ENCODE measurements at places on chromosomes 1 and 21. TPM values are rescaled to one million over a fixed set of nuclear protein-coding genes. Genes with fewer than 3 reads are reported as not detected.
A peak's percentile ranks its signal among the peaks of the same experiment; 100 is the strongest.

C1QA gene
- total RNA-seq, result 12.3 TPM

CORT gene
- not detected for total RNA-seq

SLAMF7 gene
- total RNA-seq, result 3.9 TPM

DCST2 gene
- total RNA-seq, result 1.7 TPM

PEAR1 gene
- total RNA-seq, result 8.3 TPM

FCRL5 gene
- 1.2 TPM for total RNA-seq

C8B gene
- not detected for total RNA-seq

GBP2 gene
- 63.0 TPM for total RNA-seq

KRTAP13-2 gene
- not detected for total RNA-seq

DNA sequence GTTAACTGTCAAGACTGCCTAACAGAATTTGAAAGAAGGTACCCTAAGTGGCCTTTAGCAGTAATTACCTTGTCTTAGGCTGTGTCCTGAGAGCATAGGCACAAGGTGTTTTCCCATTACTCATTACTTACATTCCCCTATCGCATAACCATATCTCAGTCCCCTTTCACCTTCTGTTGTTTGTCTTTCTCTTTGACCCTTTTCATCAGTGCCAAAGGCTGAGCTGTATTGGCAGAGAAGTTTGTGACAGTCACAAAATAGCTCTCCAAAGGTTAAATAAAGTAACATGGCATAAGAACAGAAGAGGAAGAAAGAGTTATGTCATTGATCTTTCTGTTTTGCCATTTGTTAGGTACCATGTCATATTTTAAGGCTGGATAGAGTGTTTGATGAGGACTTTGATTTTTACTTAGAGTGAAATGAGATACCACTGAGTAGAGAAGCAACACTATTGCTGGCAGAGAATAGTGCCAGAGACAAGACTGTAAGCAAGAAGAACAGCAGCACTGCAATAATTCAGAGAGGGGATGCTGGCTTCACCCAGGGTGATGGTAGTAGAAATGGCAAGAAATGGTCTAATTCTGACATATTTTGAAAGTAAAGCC lies 497.8 kb downstream of the TTLL7 start:
- no peaks in the 10 kb centered on the region for H3K36me3 ChIP-seq
- no peak overlapping the region for H3K4me3 ChIP-seq
- H3K4me1 ChIP-seq, result no peaks in the 10 kb centered on the region
- DNase-seq, result no peak
- H3K27me3 ChIP-seq, result no peaks in the 10 kb centered on the region
- H3K27ac ChIP-seq, result no peak overlapping the region

GRCh38 chr1:234372011-234372757 lies 1.1 kb upstream of the COA6 start:
- DNase-seq, result no peak
- no peaks in the 10 kb centered on the region for H3K4me1 ChIP-seq
- H3K27ac ChIP-seq, result peak overlapping the region; percentile 95

- no peaks in the 10 kb centered on the region for H3K27me3 ChIP-seq
- peak overlapping the region; percentile 94 for H3K27ac ChIP-seq
- DNase-seq, result no peak
- peaks cover 19% of the 10 kb centered on the region for H3K4me1 ChIP-seq
These were observed 788 bp upstream of the EDEM3 start for GRCh38 chr1:184755226-184756065.

DNA sequence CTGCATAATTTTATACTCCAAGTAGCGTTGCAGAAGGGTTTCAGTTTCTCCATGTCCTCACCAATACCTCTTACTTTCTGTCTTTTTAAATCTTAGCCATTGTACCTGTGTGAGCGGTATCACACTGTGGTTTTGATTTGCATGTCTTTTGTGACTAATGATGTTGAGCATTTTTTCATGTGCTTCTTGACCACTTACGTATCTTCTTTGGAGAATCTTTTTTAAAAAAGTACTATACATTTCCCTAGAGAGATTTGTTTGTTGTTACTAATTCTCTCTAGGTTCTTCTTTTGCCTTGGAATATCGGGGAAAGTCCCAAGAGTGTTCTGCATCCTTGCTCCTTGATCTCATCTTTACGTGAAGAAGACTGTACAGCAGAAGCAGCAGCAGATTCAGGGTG lies 81.8 kb upstream of the WARS2 start:
- no peak overlapping the region for H3K4me3 ChIP-seq
- H3K27ac ChIP-seq, result no peak overlapping the region
- no peaks in the 10 kb centered on the region for H3K36me3 ChIP-seq
- no peaks in the 10 kb centered on the region for H3K4me1 ChIP-seq

DNA sequence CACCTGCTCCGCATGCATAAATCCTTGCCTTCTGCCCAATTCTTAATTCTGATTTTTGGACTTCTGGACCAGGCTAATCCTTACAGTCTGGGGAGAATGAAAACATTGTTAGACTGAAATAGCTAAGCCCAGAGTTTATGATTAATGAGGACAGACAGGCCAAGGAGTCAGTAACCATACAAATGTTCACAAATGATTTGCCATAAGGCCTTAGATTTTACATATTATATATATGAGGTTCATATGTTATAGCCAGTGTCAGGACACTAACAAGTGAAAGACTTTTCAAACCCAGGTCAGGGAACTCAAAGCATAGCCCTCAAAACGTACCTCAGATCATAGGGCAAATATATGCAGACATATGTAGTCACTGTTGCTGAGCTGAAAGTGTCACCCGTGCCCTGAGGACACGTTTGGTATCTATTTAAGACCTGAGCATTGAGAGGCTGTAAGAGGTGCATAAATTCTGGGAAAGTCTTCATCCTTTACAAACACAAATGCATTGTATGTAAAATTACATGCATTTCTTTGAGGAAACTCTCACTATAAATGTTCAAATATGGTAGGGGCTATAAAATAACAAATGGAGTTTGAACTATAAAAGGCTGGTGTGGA lies 45.3 kb upstream of the FBXO28 start:
- H3K27ac ChIP-seq, result no peak overlapping the region
- H3K4me1 ChIP-seq, result no peaks in the 10 kb centered on the region
- no peaks in the 10 kb centered on the region for H3K36me3 ChIP-seq
- no peak overlapping the region for H3K4me3 ChIP-seq
- no peaks in the 10 kb centered on the region for H3K27me3 ChIP-seq

- DNase-seq, result no peak
- H3K27ac ChIP-seq, result no peak overlapping the region
- no peaks in the 10 kb centered on the region for H3K4me1 ChIP-seq
- H3K4me3 ChIP-seq, result no peak overlapping the region
- H3K27me3 ChIP-seq, result no peaks in the 10 kb centered on the region
These were observed 136.5 kb upstream of the POU3F1 start for GRCh38 chr1:38183096-38183495.

DNA sequence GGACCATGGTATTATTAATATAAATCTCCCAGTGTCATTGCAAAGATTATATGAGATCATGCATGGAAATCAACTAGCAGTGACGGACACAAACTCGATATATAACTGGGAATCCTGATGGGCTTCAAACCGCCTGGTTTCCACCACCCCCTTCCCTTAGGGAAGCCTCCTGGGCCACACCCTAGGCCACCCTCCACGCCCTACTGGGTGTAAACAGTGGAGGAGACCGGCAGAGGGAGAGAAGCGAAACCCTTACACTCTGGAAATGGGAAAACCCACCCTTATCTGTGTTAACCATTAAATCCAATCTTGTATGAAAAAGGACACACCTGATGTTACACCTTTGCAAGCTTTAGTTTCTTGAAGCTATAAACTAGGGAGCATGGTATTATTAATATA lies 595 bp upstream of the ZNHIT6 start:
- H3K36me3 ChIP-seq, result no peaks in the 10 kb centered on the region
- H3K27ac ChIP-seq, result peak overlapping the region; percentile 83
- H3K27me3 ChIP-seq, result no peaks in the 10 kb centered on the region
- H3K4me3 ChIP-seq, result peak overlapping the region; percentile 52

DNA sequence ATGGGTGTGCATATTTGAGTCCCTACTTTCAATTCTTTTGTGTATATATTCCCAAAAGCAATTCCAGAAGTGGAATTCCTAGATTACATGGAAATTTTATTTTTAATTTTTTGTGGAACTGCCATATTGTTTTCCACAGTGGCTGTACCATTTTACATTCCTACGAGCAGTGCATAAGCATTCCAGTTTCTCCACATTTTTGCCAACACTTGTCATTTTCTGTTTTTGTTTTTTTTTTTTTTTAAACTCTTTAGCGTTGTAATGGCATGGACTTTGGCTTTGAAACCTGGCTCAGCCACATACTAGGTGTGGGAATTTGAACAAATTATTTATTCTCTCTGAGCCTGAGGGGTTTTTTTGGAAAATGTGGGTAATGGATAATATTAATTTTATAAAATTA lies 214.5 kb upstream of the UBE2U start:
- H3K27me3 ChIP-seq, result no peaks in the 10 kb centered on the region
- no peak overlapping the region for H3K27ac ChIP-seq
- no peaks in the 10 kb centered on the region for H3K36me3 ChIP-seq
- no peaks in the 10 kb centered on the region for H3K4me1 ChIP-seq
- no peak overlapping the region for H3K4me3 ChIP-seq

- H3K27me3 ChIP-seq, result no peaks in the 10 kb centered on the region
- no peak for DNase-seq
- H3K4me3 ChIP-seq, result no peak overlapping the region
- H3K36me3 ChIP-seq, result no peaks in the 10 kb centered on the region
- H3K4me1 ChIP-seq, result no peaks in the 10 kb centered on the region
- H3K27ac ChIP-seq, result no peak overlapping the region
These were observed 38.3 kb downstream of the TCP10L start for GRCh38 chr21:32547018-32547417.

DNA sequence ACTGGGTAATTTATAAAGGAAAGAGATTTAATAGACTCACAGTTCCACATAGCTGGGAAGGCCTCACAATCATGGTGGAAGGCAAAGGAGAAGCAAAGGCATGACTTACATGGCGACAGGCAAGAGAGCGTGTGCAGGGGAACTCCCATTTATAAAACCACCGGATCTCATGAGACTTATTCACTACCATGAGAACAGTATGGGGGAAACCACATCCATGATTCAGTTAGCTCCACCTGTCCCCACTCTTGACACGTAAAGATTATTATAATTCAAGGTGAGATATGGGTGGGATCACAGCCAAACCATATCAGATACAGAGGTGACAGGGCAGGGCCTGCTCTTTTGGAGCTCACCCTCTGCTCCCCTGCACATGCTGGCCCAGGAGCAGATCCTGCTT lies 31.4 kb upstream of the TMEM61 start:
- H3K4me3 ChIP-seq, result no peak overlapping the region
- H3K4me1 ChIP-seq, result no peaks in the 10 kb centered on the region
- DNase-seq, result no peak
- no peaks in the 10 kb centered on the region for H3K36me3 ChIP-seq
- H3K27me3 ChIP-seq, result no peaks in the 10 kb centered on the region

DNA sequence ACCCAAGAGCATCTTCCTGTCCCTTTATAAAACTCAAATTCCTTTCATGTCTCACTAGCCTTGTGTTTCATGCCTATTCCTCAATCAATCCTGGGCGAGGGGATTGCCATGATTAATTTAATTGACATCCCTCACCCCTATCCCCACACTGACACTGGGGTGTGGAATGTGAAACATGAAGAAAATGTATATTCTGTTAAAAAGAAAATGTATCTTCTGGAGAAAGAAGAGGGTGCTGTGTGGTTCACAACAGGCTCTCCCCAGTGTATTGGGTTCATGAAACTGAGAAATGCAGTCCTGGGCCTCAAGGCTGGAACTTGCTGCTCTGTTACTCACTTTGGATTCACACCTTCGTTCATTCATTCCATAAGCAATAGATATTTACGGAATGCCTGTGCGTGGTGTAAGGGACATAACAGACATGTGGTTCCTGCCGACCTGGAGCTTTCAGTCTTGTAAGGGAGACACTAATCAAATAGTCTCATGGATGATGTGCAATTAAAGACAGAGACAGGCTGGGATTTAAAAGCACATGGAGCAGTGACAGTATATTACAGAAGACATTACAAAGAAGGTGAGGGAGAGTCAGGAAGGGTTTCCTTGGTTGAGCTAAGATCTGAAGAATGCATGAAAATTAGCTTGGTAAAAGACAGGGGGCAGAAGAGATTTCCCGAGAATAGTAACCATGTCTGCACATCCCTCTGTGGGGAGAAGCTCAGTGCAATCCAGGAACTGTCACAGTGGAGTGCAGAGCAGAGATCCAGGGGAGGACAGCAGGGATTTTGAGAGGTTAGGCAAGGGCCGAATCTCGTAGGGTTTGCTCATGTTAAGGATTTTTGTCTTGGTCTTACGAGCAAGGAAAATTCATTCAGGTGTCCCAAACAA lies 32.1 kb downstream of the SERTAD4 start:
- no peak overlapping the region for H3K4me3 ChIP-seq
- H3K36me3 ChIP-seq, result no peaks in the 10 kb centered on the region
- DNase-seq, result no peak
- H3K27me3 ChIP-seq, result no peaks in the 10 kb centered on the region
- no peaks in the 10 kb centered on the region for H3K4me1 ChIP-seq

DNA sequence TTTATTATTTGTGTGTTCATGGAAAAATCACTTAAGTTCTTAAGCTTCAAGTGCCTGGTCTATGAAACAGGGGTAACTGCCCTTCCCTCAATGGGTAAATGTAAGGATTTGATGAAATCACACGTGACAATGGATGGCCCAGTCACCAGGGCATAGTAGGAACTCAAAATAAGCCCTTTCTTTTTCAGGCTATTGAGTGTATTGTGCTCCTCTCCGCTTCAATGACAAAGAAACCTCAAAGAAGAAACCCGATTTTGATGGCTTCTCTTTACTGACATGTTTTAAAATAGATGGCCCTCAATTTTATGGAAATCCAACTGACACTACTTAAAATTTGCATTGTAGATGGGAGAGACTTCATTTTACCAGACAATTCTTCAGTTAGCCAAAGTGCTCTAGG lies 543.5 kb downstream of the OMA1 start:
- no peaks in the 10 kb centered on the region for H3K4me1 ChIP-seq
- no peak for DNase-seq
- H3K36me3 ChIP-seq, result no peaks in the 10 kb centered on the region
- no peak overlapping the region for H3K27ac ChIP-seq
- no peak overlapping the region for H3K4me3 ChIP-seq
- H3K27me3 ChIP-seq, result no peaks in the 10 kb centered on the region

DNA sequence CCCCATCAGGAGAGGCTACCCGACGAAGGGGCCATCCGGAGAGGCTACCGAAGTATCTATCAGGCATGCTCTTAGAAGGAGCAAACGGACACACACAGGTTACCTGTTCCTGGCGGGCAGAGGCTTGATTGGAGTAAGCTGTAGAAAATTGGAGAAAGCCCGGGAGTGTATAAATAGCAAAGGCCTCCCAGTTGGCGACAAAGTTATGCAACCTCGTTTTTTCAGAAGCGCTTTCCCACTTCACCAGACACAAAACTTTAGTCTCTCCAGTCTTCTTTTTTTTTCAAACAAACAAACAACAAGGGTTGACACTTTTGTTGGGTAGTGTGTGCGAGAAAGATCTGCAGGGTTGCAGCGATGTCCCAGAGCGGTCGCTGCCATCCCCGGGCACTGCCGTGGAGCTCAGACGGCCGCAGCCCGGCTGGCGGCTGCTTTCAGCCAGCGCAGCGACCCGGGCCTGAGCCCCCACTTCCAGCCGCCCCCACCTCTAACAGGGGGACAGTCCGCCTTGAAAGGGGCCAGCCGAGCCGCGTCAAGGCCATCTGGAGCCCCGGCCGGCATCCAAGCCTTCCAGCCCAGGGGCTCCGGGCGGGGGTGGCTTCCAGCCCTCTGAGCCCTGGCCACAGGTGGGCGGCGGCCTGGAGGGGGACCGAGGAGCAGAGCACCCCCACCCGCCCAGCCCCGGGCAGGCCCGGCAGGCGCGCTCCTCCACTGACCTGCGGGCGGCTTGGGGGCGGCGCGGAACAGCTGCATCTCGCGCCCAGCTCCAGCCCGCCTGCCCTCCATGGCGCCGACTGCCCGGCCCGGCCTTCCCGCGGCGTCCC lies 616 bp downstream of the MCOLN3 start:
- peak; percentile 50 for DNase-seq
- H3K27ac ChIP-seq, result no peak overlapping the region
- no peaks in the 10 kb centered on the region for H3K36me3 ChIP-seq

- H3K36me3 ChIP-seq, result no peaks in the 10 kb centered on the region
- no peak overlapping the region for H3K27ac ChIP-seq
- H3K4me1 ChIP-seq, result no peaks in the 10 kb centered on the region
- no peaks in the 10 kb centered on the region for H3K27me3 ChIP-seq
These were observed 2.2 kb downstream of the ATP1A2 start for GRCh38 chr1:160117709-160118183.

All from Peyer's patch (tissue), 4 donors.